ENCODE measurements at places on chromosomes 7 and 10.

DNA sequence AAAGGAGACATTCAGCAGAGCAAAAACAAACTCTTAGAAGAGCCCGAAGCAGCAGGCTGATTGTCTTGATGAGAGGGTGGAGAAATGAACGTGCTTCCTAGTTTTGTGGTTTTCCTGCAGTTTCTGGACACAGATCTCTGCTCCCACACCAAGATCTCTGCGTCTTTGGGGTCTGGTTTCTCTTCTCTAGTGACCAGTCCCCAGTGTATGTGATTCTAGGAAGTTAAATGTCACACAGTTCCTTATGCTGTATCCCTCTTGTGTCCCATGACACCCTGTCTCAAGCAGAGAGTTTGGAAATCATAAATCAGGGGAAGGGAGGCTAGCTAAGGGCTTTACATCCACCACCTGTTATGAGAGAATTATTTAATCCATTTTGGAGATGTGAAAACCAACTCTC, 55.4 kb upstream of the KLF14 start:
- DNase-seq = no peak

GRCh38 chr7:1811850-1812508, 141.9 kb downstream of the ELFN1 start:
- no peak for DNase-seq

GRCh38 chr7:42476255-42476654, 239.2 kb upstream of the GLI3 start:
- no peak for DNase-seq

GRCh38 chr10:124279882-124280281, 138.8 kb downstream of the OAT start:
- DNase-seq = no peak

All from omental fat pad (tissue), 4 donors.